Fibroblast of skin of left biceps (primary cell): ENCODE measurements at places on chromosomes 7 and 10.

- DNase-seq = no peak
These were observed 42.8 kb downstream of the FBXL13 start for GRCh38 chr7:103031781-103032180.

DNA sequence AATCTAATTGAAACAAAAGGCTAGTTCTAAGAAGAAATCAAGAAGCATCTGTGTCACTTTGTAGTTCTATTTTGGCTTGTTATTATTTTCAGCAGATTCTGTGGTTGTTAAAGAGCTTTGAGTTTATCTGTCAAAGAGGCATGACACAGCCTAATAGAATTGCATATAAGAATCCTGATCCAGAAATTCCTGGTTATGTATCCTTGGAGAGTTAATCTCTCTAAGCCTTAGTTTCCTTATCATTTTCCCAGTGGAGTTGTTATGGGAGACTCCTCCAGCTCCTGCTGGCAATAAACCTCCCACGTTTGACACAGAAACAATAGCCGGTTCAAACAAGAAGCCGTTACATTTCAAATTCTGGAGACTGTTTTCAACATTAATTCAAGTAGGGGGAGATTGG, 288.3 kb downstream of the SDHAF3 start:
- no peak for DNase-seq

DNA sequence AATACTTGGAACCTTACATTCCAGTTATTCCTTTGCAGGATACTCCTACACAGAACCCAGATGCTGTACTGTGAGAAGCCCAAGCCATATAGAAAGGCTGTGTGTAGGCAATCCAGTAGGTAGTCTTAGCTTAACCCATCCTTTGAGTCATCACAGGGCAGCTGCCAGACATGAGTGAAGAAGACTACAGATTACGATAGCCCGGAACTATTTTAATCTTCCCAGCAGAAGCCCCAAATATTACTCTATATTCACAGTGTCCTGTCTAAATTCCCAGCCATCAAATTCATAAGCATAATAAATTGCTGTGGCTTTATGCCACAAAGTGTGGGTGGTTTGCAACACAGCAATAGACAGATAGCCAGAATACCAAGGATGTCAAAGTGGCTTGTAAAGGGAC, 474.1 kb upstream of the STEAP1 start:
- DNase-seq = no peak

DNA sequence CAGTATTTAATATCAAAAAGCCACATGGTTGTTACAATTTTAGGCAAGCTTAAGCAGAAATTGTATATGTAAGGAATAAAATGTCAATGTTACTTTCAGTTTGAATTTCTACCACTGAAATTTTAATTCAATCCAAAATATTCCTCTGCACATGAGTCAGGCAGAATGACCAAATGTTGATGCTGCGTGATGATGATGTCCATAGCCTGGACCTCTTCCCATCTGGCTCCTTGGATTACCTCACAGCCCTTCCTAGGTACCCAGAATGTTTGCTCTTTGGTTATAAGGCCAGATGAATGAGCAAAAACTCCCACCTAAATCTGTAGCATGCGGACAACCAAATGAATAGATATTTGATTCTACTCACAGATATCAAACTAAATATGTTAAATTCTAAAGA, 258.3 kb upstream of the IMMP2L start:
- DNase-seq = no peak

- DNase-seq = no peak
These were observed 39.2 kb upstream of the MKRN1 start for GRCh38 chr7:140518370-140519006.

GRCh38 chr7:131250331-131250730, 77.3 kb upstream of the MKLN1 start:
- no peak for DNase-seq

- DNase-seq = no peak
These were observed 53.9 kb upstream of the NFE2L3 start for GRCh38 chr7:26097837-26098668.

DNA sequence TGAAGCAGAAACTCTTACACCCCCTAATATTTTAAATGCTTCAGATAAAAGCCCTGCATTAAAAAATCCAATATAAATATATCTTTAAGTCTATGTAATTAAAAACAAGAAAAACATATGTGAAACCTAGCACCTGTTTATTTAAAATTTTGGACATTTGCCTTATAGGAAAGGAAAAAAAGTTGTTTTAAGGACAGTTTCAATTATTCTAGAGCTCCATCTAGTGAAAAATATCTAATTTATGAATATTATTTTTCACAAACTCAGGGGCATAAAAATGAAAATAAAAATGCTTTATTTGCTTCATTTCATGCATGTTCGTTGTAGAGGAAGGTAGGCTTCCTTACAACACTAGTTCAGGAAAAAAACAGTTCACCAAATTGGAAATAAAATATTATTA, 26.1 kb downstream of the ENKUR start:
- DNase-seq = no peak

DNA sequence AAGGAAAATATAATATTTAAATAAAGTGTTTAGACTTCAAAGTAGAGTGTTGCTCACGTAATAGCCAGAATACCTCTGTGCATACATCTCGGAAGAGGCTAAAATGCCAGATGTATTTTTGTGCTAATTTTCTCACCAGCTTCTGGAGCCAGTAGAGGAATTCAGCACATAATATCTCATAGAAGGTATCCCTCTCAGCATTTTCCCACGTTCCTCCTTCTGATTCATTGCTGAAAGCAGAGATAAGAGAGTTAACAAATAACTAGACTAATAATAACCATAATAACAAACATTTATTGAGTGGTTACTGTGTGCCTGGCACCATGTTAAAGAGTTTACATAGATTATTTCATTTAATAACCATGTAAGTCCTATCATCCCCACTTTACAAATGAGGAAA, 123.6 kb downstream of the VTI1A start:
- DNase-seq = no peak

DNA sequence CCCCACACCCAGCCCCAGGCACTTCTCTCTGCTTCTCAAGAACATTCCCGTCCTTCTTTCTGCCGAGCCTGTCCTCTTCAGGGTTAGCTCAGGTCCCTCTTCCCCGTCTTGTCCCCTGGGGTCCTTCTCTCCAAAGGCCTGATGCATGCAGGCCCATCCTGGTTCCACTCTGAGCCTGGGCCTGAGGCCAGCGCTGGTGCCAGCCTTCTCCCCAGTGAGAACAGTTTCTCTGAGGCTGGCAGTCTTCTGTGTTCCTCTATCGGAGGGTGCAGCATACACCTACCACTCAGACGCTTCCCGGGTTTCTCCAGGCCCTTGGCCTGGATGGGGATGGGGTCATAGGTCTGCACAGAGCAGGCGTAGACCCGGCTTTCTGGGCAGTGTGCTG, 14.6 kb downstream of the AP5Z1 start:
- no peak for DNase-seq

GRCh38 chr10:104232613-104233102, 494 bp upstream of the CFAP43 start:
- no peak for DNase-seq

- no peak for DNase-seq
These were observed 7.6 kb upstream of the C10orf105 start for GRCh38 chr10:71727105-71727737.

DNA sequence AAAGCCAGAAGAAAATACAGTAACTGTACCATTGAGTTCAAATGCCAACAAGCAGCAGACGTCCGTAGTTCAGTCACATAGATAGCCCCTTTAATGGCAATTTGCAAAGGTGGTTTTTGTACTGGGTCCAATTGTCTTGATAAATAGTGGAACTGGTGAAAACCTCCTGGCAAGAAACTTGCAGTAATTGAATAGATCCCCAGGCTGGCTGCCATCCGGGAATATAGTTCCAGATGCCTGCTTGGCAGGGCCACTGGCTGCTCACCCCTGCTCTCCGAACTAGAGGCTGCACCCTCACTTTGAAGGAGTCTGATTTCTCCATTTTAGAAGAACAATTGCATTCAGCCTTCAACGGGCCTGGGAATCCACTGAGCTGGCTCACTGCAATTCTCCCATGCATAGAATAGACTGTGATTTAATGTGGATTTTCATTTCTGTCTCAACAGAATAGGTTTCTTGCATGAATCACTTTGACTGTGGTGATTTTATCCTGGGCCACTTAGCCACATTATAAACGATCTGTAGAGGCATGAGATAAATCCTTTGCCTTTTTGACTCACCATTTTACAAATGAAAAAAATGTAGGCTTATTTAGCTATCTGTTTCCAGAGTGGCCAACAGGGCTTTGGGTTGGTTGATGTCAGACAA, 35.9 kb upstream of the ELMO1 start:
- DNase-seq = no peak

- no peak for DNase-seq
These were observed 41.8 kb downstream of the LCOR start for GRCh38 chr10:96873756-96874467.

DNA sequence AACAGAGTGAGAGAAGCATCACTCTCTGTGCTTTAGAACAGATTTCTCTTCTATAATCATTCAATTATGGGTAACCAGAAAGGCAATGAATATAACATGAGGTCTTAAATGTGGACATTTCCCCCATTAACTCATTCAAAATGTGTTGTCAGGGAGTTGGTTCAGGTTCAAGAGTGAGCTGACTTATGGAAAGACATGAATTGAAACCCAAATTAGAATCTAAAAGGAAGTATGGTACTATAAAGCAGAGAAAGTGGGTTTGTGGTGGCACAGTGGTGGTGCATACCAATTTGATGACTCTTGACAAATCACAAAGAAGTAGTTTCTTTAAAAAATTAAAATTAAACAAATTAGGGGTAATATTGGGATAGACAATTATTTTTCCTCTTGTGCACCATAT, 114.6 kb upstream of the MEOX2 start:
- DNase-seq = no peak

DNA sequence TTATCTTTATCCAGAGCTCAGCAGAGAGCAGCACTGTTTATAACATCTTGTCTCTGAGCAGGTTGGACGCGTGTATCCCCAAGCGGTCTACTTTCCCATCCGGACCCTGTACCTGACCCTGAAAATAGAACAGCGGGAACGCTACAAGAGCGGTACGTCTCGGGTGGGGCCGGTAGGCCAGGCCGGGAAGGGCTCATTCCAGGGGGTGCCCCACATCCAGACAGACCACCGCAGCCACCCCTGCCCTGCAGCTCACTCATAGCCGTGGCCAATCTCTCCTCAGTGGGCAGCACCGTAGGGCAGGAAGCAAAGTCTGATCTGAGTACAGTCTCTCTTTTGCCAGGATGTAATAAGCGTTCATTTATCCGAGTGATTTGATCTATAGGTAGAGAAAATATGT, 113.7 kb downstream of the TRRAP start:
- DNase-seq = no peak

GRCh38 chr10:114206902-114207301, 27.7 kb downstream of the TDRD1 start:
- no peak for DNase-seq

DNA sequence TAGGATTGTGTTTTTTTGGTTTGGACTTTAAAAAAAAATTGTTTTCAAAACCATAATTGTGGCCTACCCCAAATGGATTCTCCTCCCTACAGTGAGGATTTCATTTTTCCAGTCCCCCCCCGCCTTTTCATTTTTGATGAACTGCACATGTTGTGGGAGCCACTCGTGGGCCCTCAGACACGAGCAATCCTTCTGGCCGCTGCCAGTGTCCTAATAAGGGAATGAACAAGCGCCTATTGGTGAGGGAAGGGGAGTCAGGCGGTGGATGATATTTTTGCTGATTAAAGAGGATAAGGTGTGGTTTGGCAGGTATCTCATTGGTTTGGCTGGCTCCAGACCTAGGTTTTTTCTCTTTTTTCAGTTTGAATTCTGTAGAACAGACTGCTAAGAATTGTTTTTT, 78.7 kb upstream of the AGBL3 start:
- no peak for DNase-seq

DNA sequence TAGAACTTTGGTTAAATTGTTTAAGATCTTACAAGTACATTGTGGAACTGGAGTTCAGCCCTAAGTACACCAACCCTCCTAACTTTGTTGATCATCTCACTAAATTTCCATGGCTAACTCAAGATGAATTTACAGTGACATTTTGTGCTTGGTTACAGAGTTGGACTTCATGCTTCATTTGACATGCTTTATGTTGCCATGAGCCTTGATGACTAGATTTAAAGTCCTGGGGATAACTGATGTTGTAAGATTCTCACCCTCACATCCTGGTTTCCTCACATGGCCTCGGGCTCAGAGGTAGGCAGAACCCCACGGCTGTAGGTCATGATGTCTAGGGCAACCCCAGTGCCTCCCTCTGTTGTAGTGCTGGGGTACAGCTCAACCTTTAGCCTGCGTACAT, 397.2 kb upstream of the IGFBP3 start:
- no peak for DNase-seq

DNA sequence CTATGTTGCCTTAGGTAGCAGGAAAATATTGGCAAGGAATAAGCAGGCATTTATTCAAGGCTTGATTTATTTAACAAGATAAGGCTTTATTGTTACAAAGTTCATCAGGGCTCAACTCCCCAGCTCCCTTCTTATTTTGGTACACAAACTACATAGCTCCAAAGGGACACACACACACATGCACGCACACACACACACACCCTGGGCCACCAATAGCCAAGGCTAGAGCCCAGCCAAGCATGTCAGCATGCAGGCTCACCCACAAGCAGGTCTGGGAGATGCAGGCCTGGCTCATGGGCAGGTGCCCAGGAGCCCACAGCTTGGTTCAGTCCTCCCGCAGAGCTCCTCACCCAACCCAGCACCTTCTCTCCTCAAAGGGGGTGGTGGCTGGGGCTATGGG, 23.4 kb downstream of the LEP start:
- DNase-seq = no peak

- no peak for DNase-seq
These were observed 75.4 kb upstream of the SVIL start for GRCh38 chr10:29710128-29710527.

- no peak for DNase-seq
These were observed 20.7 kb downstream of the SKAP2 start for GRCh38 chr7:26843705-26844104.

DNA sequence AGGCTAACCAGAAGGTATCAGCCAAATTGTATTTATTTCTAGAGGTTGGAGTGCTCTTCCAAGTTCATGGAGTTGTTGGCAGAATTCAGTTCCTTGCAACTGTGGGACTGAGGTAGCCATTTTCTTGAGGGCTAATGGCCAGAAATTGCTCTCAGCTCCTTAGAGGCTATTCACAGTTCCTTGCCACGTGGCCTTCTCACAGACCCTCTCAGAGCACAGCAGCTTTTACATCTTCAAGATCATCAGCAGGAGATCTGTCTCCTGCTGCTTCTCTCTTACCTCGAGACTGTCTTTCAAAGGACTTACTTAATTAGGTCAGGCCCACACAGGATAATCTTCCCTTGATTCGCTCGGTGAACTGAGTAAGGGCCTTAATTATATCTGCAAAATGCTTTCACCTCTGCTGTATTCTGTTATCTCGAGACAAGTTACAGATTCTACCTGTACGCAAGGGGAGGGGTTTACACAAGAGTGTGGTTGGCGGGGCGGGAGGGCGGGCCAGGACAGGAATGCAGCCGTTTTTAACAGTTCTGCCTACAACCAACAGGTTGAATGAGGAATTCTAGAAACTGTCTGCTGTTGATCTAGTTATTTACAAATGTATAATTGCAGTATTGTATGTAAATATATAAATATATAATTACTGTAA, 15.0 kb downstream of the MIOS start:
- DNase-seq = no peak
